ENCODE measurements at places on chromosomes 11 and 22.

- no peak for DNase-seq
These were observed 58.5 kb downstream of the CSNK2A3 start for GRCh38 chr11:11294551-11294855.

DNA sequence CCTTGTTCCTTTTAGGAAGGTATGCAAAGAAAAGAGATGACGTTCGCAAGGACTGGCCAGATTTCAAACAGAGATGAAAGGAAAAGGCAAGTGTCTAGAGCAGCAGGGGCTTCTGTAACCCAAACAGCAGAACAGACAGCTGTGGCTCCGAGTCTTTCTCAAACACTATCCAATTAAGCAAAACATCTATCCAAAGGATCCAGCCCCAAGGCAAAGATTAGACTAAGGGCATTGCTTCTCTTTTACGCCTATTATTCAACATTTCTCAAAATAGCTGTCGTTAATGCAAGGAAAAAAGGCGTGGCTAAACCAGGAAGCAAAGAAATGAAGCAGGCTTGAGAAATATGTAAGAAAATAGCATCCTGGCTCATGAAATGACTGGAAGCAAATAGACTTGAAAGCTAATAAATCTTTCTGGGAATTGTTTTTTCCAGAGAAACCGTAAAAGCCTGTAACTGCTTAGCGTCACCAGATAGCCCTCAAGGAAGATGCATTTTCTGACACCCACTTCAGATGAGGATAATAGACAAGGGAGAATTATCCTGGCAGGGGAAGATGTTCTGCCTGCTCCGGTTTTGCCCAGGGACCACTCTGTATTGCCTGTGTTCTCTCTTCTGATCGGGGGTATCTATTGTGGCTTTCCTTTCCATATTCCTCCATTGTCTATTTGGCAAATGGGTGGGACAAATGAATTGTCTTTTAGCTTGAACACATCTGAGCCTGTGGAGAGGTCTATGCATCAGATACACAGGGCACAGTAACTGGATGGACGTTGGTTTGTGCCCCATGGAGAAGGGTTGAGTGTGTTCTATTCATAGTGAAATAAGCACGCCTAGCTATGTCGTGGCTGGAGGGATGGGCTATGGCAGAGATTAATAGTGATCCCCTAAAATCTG, 20.2 kb downstream of the C11orf96 start:
- no peak for DNase-seq

GRCh38 chr11:57544566-57544965, 7.2 kb downstream of the SMTNL1 start:
- no peak for DNase-seq

GRCh38 chr11:44781655-44782054, 54.9 kb downstream of the TSPAN18 start:
- no peak for DNase-seq

DNA sequence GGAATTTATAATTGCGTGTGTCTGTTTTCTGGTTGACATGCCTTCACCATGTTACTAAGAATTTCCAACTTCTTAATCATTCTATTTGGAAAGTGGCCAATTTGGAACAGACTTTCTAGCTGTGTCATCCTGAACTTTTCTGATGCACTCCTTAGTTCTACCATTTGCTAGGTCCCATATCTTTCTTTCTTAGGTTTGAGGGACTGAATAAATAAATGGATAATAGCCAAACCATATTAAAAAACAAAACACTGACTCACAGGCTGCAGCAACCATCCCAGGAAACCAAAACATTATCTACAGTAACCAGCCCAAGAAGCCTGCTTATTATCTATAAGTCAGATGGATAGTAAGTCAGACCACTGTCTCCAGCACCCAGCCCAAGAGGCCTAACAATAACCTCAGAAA, 57.5 kb upstream of the PLET1 start:
- DNase-seq, result no peak

DNA sequence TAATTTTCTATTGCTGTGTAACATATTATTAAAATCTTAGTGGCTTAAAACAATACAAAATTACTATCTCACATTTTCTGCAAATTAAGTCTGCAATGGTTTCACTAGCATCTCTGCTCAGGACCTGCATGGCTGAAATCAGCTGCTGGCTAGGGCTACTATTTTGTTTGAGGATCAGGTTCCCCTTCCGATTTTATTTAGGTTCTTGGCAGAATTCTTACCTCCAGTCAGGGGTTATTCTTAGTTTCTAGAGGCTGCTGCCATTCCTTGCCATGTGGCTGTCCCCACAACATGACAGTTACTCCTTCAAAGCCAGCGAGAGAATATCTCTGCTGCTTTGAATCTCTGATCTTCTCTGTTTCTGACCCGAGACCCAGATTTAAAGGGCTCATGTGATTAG, 424.5 kb upstream of the ANO5 start:
- no peak for DNase-seq

DNA sequence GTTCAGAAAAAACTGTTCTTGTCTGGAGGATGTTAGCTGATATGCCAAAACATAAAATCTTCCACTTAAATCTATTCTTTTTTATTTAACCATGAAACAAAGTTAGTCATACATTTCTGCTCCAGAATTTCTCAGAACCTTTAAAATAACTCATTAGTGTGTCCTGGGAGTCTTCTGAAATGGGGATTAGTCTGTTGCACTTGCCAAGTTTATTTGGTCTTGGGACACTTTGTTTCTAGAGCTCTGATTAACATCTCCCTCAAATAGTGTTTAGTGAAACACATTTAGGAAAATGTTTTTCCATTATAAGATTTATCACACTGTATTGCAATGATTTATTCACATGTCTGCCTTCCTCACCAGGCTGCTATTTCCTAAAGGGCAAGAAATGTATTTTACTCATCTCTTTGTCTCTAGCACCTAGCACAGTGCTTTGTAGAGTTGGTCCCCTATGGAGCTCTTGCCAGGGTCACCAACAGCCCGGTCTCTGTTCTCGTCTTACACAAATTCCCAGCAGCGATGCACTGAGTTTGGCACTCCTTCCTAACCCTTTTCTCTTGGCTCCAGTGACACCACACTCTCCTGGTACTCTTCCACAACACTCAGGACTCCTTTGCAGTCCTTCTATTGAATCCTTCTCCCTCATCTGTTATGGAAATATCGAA, 189.2 kb downstream of the CSNK2A3 start:
- DNase-seq, result no peak

DNA sequence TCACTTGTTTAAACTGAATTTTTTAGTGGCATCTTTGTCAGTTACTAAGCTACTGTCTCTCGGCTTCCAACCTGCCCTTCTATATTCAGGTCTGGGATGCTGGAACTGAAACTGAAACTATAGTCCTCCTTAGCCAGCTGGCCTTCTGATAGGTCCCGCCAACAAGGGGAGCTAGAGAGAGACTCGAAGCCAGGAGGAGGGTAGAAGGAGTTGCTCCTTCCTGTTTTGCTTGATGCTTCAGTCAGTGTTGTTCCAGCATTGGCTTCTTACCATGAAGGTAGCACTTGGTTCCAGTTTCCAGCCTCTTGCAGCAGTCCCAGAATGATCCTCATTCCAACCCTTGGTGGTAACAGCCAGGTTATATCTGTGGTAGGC, 32.9 kb upstream of the HORMAD2 start:
- peak; percentile 19 for DNase-seq

- DNase-seq, result no peak
These were observed at the start of gene MAPK8IP2 for GRCh38 chr22:50600538-50600937. Gene MAPK8IP2 (plus strand): TSS chr22:50600793. CDS start chr22:50600819, 26 bp downstream.

- no peak for DNase-seq
These were observed 170.8 kb downstream of the MN1 start for GRCh38 chr22:27630754-27631153.

DNA sequence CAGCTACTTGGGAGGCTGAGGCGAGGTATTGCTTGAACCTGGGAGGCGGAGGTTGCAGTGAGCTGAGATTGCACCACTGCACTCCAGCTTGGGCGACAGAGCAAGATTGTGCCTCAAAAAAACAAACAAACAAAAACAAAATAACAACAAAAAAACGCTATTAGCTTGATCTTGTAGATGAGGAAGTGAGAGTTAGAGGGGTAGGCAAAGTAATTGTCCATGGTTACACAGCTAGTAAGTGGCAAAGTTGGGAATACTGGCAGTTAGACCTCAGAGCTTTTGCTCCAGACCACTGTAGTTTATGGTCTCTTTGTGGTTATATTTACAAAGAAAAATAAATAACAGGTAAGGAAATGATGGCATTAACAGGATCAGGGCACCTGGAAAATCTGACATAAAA, 15.1 kb downstream of the LDHC start:
- no peak for DNase-seq

GRCh38 chr11:71580057-71581003, 2.3 kb downstream of the KRTAP5-11 start:
- DNase-seq, result no peak

GRCh38 chr11:74577181-74577580, 15.2 kb upstream of the POLD3 start:
- DNase-seq, result no peak

GRCh38 chr22:19710769-19711106, 3.6 kb upstream of the SEPTIN5 start:
- no peak for DNase-seq

- DNase-seq, result no peak
These were observed 118.9 kb downstream of the CACNA1I start for GRCh38 chr22:39689421-39689820.

DNA sequence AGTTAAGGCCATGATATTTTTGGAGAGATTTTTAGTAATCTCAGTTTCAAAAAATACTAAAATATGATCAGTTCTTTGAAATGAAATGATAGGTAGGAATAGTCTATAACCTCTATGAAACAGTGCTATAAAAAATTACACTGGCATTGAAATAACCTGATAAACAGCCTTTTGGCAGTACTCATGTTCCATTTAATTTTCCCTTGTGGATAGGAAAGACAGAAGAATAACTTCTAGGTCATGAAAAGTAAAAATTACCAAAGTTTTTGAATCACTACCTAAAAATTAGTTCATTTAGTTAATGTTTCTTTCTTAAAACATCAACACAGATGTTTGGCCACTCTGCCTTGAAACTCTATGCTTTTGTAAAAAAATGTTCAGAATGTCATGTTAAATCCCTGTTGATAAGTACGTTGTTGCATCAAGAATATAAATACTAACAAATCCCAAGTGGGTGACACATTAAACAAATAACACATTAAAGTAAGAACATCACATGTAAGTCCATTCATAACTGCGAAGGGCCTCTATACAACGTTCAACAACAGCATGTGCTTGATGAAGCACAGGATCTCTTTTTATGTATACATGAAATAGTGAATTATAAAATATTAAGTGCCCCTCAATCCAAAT, 290.2 kb downstream of the SWAP70 start:
- no peak for DNase-seq

DNA sequence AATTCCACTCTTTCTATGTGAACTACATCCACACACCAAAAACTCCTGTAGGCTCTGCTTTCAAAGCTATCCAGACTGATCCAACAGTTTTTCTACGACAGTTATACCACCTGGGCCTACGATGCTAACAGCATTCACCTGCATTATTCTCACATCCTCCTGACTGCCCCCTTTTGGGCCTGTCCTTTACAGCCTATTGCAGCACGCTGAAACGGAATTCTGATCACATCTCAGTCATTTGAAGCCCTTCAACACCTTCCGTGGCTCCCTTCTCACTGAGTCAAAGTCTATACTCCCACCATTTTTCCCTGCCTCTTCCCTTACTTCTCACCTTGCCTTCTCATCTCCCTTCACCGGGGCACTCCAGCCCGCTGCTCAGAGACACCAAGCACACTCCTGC, 791.3 kb upstream of the KIRREL3 start:
- no peak for DNase-seq

GRCh38 chr11:8381343-8381742, 117.7 kb upstream of the LMO1 start:
- no peak for DNase-seq

- peak; percentile 7 for DNase-seq
These were observed 961 bp downstream of the IPO7 start for GRCh38 chr11:9385327-9385899.

GRCh38 chr11:59223611-59224010, 10.9 kb upstream of the MPEG1 start:
- DNase-seq, result no peak

GRCh38 chr11:118232659-118233058, 7.8 kb upstream of the JAML start:
- DNase-seq, result no peak

DNA sequence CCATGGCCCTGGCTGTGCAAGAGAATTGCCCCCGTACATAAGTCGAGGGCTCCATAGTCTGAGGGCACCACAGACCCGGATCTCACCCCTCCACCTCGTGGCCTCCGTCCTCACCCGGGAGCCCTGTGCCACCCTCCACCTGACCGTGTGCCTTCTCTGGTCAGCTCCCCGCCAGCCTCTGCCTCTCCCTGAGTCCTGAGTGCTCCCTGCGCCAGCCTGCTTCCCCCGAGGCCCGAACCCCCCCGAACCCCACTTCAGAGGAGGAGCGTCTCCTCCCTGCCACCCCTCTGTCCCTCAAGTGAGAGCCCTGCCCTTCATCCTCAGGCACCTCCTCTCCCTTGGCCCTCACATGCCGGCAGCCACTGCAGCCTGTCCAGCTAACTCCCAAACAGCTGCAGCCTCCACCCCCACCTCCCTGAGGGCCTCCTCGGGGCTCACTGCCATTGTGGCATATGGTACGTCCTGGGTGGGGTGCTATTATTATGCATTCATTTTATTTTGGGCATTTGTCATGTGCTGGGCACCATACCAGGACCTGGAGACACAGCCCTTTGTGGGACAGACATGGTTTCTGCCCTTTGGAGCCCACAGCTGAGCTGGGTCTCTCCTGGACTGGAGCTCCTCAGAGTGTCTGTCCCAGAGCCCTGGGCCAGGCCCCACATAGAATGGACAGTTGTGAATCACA, 67.2 kb downstream of the MYO7A start:
- DNase-seq, result no peak

DNA sequence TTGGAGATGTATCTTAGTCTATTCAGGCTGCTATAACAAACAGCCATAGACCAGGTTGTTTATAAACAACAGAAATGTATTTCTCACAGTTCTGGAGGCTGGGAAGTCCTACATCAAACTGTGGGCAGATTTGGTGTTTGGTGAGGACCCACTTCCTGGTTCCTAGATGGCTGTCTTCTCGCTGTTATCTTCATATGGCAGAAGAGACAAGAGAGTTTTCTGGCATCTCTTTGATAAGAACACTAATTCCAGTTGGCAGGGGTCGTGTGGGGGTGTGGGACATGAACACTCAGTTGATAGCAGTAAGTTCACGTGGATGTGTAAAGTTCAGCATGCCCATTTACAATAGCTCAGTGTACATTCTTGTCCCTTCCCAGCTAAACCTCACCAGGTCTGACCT, 41.3 kb upstream of the HMGXB4 start:
- DNase-seq, result no peak

GRCh38 chr11:34512840-34513681, 533 bp downstream of the ELF5 start:
- DNase-seq, result peak; percentile 24

GRCh38 chr11:100670140-100670539, 16.9 kb upstream of the ARHGAP42 start:
- DNase-seq, result no peak

DNA sequence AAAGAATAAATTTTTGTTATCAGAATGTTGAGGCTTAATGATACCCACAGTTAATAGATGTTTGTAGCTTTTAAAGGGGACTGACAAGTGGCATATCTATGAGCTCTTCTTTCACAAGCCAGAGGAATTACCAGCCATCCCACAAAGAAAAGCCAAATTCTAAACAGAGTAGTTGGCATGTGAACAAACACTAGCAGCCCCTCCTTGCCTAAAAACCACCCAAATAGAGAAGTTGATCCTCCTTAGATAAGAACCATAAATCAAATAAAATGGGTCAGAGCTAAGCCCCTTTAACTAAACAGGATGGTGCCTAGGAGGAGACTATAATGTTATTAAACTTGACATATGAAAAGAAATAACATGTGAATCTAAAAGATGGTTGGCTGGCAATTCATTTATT, 11.4 kb downstream of the LPXN start:
- DNase-seq, result no peak

All from T-helper 2 cell (primary cell).